ENCODE measurements at places on chromosomes 2 and 18.

DNA sequence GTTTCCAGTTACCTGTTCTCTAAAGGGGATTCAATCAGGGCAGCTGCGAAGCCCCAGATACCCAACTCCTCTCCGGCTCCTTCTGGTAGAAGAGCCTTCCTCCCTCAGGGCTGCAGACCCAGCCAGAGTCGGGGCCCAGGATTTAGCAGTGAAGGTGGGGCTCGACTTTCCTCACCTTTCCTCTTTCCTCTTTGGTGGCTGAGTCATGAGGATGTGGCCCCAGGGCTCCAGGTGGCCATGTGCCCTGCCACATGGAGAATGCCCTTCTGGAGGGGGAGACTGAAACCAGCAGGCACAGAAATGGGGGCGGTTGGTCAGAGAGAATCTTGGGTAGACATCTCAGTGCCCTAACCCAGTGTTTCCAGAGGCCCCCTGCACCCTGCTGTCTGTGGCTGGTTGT is 402.6 kb downstream of the NBAS start:
- no peak for DNase-seq

DNA sequence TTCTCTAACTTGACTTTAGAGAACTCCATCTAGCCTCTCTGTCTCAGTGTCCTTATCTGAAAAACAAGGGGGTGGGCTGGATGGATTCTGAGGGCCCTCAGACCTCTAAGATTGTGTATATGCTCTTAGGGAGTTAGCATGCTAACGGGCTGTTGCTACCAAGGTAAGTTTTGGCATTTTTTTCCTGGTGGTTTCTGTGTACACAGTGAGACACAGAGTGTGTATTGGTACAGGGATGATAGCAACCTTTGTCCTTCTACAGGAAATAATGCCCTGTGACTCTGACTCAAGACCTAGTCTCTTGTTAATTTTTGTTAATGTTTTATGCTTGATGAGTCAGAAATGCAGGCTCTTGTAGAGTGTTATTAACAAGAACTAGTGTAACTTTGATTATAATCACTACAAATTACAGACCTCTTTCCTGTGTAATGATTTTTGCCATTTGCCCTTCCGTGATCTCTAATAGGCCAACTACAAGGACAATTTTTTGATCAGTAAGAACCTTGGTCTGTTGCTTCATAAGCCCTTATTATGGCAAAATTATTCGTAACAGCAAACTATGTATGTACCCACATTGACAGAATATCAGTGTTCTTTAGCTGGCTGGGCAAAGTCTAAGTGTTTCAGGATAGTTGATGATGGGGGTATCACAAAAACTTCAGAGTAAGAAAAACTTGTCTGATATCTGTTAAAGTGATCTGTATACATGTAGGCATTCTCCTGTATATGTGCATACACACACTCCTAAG is 89.7 kb downstream of the SPTBN1 start:
- no peak for DNase-seq

DNA sequence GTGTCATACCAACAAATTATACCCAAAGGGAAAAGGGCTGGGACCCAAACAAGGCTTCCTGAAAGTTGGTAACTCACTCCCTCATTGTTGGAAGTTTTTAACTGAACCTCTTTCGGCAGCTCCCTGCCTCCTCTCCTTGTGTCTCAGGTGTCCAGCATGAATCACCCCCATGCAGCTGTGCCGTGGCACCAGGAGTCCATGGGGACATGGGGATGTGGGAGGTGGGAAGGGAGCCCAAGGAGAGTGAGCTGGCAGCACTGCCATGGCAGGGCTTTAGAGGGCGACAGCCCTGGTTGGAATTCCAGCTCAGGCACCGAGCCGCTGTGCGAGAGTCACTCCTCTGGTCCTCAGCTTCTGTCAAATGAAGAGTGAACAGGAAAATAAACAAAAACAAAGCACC is 12.5 kb upstream of the GYPC start:
- DNase-seq = no peak

DNA sequence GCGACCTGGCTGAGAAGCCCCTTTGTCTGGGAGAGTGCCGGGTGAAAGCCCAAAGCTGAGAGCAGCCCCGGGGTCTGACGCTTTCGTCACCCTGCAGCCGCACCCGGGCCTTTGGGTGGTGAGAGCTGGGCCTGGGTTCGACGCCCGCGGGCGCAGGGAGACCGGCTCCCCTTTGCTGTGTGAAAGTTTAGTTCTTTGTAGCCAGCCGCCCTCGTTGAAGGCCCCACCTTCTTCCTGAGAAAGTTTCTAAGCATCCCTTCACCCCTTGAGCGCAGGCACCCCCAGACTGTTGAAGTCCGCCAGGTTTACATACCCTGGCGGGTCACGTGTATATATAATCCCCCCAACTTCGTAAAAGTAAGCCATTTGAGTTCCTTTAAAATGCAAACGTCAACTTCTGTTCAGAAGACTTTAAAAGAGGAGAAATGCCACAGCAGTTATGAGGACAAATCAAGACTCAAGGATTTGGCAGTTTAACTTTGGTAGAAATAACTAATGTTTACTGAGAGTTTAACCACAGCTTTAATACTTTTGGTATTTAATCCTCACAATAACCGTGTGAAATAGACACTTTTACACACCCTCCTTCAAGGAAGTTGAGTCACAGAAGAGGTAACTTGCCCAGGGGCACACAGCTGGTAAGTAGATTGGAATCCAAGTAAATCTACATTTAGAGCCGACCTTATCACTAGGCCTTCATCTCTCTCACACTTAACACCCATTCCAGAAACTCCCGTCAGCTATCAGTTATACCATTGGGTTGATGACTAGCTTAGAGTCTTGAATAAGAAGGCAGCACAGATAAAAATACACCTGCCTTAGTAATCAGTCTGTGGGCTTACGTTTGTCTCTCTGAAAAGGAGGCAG is 1.1 kb upstream of the MBOAT2 start:
- no peak for DNase-seq

GRCh38 chr2:108855194-108855593 is 68.6 kb downstream of the CCDC138 start:
- DNase-seq = no peak

GRCh38 chr2:200259577-200259957 is 46.9 kb upstream of the SPATS2L start:
- DNase-seq = no peak

- no peak for DNase-seq
These were observed 89.9 kb downstream of the SOX11 start for GRCh38 chr2:5782103-5782502.

- no peak for DNase-seq
These were observed 2.2 kb downstream of the ABI2 start for GRCh38 chr2:203330434-203330833.

- no peak for DNase-seq
These were observed 437.6 kb downstream of the ZNF804A start for GRCh38 chr2:185035906-185036305.

DNA sequence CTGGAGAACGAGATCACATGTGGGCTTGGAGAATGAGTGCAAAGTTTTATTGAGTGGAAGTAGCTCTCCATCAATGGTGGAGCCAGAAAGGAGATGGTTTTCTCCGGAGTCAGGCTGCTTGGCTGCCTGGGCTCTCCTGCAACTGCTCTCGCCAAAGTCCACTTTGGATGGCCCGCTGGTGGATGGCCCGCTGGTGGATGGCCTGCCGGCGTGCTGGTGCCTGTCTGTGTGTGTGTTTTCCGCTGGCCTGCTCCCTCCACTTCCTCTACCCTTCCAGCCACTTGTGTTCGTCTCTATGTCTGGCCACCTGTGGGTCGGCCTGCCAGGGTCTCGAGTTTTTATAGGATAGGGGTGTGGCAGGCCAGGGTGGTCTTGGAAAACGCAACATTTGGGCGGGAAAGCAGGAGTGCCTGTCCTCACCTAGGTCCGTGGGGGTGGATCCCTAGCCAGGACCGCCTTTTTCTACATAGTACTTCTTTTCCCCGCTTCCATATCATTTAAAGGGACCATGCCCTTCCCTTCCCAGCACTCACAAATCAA is 1292.1 kb upstream of the PIK3C3 start:
- no peak for DNase-seq

GRCh38 chr2:121360566-121361300 is 75.7 kb upstream of the TFCP2L1 start:
- DNase-seq = peak; percentile 54

GRCh38 chr2:56021579-56021978 is 98.0 kb upstream of the EFEMP1 start:
- DNase-seq = no peak

DNA sequence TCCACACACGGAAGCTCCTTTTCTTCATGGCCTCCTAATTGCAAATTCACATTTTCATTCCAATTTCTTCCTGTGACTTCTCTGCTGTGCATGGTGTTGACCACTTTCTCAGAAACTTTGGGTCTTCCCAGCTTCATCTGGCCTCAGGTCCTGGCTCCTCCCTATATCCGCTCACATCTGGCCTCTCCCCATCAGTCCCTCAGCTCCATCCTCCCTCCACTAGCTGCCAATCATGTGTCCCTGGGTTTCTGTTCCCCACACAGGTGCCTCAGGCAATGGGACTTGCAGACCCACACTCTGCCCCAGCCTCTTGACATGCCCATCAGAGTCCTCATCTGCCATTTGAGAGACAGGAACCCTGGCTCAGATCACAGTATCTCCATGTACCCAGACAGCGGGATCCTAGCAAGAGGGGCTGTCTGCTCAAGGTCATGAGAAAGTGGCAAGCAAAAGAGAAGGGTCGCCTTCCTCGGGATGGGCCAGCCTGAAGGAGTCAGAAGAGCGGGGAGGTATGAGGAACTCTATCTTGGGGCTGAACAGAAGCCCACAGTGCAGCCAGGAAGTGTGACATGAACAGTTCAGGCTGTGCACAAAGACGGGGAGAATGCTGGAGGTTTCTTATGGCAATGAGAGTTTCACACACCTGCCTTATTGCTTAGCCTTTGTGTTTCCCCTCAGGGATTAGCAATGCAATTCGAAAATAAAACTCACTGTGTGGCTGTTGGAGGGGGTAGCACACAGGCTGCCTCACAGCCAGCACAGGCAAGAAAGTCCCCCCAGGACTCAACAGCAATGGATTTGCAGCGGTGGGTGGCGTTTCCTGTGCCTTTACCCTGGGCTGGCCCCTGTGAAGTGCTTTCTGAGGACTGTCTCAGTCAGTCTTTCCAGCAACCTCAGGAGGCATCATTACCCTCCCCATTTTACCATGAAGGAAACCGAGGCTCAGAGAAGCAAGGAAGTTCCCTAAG is 69.5 kb downstream of the COPS8 start:
- DNase-seq = no peak

- DNase-seq = no peak
These were observed 12.8 kb downstream of the METTL8 start for GRCh38 chr2:171420728-171421563.

DNA sequence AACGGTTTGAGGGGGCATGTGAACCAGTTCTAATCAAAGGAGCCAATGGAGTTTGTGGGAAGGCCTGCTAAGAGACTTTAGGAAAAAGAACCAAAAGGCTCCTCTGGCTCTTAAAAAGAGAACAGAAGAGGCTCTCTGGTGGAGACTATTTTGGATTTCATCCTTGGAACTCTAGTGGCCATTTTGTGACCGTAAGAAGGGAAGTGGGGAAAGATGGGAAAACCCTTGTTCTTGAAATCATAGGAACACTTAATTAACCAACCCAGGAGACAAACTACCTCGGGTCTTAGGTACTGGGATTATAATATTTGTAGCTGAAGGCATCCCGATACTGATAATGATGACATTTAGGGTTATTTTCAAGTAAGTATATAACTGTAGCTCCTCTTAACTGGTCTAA is 125.3 kb upstream of the SP3 start:
- no peak for DNase-seq

GRCh38 chr2:42087857-42088195 is 40.0 kb downstream of the PKDCC start:
- no peak for DNase-seq

GRCh38 chr2:197460649-197461048 is 7.3 kb downstream of the COQ10B start:
- no peak for DNase-seq

- no peak for DNase-seq
These were observed 556.3 kb downstream of the ARHGAP15 start for GRCh38 chr2:143685421-143686078.

- DNase-seq = no peak
These were observed 58.6 kb downstream of the GRB14 start for GRCh38 chr2:164562666-164563065.

- DNase-seq = no peak
These were observed 1544.4 kb downstream of the LRP1B start for GRCh38 chr2:140586379-140586778.

DNA sequence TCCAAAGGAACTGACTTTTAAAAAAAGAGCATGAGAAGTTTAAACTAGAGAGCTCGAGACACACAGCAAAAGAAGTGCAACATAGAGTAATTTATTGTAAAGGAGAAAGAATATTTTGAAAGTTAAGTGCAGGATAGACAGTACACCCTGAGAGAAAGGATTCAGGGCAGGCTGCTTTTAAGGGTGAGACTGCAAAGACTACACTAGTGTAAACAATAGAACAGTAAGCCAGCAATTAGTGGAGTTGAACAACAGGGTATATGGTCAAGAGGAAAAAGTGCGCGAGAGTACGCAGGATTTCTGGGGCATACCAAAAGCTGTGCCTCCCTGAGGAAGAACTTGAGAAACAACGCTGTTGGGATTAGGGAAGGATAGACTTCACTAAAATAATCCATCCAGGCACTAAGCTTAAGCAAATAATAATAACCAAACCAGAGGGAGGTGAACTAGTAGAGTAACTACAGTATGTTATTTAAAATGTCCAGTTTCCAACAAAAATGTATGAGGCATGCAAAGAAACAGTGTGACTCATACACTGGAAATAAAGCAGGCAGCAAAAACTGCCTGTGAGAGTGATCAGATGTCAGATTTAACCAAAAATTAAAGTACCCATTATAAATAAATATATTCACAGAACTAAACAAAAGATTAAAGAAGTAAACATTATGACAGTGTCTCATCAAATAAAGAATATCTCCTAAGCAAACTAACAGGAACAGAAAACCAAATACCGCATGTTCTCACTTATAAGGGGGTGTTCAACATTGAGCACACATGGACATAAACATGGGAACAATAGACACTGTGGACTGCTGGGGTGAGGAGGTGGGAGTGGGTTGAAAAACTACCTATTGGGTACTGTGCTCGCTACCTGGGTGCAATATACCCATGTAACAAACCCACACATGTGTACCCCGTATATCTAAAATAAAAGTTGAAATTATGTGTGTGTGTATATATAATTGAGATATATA is 40.5 kb upstream of the EMILIN2 start:
- no peak for DNase-seq

DNA sequence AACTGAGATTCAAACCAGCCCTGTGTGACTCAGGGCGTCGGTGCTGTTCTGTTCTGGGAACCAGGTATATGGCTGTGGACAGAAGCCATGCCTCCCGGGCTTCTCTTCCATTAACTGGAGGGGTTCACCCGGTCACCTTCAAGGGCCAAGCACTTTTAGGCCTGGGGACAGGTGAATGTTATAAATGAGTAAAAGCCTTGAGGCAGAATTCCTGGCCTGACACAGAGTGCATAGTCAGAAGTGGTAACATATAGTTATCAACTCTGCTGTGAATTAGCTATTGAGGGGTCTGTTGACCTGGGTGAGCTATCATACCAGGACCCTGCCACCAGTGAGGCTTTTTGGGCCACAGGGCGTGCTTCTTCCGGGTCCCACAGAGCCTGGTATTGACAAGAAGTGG is 2.7 kb downstream of the FHOD3 start:
- DNase-seq = no peak

GRCh38 chr2:120549841-120550240 is 185.8 kb upstream of the GLI2 start:
- DNase-seq = no peak

Measured in left cardiac atrium (tissue), 4 donors.